ENCODE measurements at places on chromosomes 6 and 20.
A peak's percentile ranks its signal among the peaks of the same experiment; 100 is the strongest.

DNA sequence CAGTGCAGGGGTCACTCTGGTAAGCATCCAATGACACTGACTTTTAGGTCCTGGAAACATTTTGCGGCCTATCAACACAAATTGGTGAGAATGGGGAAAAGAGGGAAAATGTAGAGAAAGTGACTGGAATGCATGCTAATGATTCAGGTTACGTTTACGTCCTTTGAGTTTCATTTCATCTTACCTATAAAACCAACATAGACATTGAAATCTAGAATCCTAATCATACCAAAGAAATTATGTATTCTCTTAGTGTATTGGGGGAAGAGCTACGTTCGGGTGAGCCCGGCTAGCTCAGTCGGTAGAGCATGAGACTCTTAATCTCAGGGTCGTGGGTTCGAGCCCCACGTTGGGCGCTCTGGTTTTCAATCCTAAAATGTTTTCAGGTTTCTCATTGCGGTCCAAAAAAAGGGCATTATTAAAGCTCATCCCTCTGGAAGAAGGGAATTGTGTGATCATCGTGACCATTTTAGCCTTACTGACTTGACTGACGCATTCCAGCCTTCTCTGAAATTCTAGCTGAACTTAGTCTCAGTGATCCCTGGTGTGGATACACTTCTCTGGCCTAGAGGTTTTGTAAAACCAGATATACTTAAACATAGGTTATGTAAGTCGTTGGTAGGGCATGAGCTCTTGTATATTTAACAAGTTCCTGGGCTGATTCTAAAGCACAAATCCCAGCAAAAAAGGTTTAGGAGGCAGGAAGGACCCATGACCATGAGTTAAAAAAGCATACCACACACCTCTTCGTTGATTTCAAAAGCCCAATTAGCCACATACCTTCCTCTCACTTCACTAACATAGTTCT lies 18.3 kb downstream of the HMGN4 start:
- DNase-seq = peak; percentile 93

- no peak for DNase-seq
Measured at GRCh38 chr6:56756791-56757587, 114.3 kb upstream of the DST start.

- no peak for DNase-seq
Measured at GRCh38 chr6:156111913-156112312, 656.3 kb upstream of the NOX3 start.

DNA sequence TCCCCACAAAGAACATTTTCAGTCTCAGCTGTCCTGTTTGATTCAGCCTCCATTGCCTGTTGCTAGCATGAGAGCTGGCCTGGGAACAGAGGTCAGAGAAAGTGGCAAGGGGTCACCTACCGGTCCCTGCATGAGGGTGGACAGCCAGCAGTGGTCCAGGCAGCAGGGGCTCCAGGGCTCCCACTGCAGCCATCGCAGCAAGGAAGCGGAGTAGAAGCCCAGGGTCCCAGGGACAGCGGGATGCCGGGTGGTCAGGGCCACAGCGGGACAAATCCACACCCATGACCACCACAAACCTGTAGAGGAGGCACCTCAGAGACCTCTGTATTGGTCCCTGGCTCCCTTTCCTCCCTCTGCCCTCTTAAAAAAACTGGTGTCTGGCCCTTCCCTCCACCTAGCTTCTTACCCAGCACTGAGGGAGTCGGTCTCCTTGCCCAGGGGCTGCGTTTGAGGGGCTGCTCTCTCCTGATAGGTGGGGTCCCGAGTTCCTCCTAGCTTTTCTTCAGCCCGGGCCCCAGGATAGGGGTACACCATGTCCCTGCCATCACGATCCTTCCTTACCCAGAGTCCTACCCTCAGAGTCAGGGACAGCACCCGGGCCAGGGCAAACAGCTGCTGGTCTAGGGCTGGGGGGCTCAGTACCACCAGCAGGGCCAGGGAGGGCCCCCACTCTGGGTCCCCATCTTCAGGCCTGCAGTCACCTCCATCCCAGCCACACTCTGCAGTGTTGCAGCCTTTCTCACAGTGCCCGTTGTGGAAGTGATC lies 8.4 kb upstream of the GPSM3 start:
- DNase-seq = no peak

DNA sequence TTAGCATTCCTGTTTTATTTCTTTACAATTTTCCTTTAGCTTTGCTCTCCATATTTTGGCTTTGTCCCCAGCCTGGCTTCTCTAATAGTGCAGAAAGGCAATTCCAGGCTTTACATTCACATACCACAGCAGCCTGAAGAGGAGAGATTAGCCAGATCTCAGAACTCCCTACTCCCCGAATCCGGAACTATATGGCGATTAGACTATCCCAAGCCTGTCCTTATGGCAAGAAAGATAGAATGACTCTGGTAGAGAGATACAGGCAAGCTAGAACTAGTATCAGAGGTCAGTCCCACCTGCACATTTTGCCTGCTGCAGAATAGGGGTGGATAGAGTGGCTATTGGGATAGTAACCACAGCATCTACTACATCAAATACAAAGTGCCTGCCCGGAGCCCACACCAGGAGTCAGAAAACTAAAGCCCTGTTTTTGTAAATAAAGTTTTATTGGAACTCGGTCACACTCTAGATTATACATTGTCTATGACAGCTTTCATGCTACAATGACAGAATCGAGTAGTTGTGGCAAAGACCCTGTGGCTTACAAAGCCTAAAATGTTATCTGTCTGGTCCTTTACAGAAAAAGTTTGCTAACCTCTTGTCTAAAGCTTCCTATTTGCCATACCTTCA lies 17.1 kb upstream of the ADIG start:
- no peak for DNase-seq

DNA sequence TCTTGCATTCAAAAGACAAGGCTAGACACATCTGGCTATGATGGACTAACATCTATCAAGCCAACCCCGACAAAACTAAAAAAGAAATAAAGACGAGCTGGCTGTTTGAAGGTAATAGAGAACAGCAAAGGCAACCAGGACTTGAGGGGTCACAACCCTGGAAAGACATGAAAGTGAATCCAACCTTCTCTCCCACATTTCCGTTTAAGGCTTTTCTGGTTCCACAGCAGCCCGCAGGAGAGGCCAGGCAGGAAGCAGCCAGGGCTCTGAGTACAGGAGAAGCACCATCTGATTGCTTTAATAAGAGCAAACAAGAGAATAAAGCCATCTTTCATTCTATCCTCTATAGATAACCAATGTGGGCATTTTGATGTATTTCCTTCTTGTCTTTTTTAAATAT lies 14.3 kb downstream of the CNKSR3 start:
- peak; percentile 22 for DNase-seq

GRCh38 chr20:32385541-32385940 lies 27.4 kb downstream of the ASXL1 start:
- DNase-seq = no peak

GRCh38 chr6:166927935-166928643 lies 28.3 kb downstream of the RNASET2 start:
- no peak for DNase-seq

DNA sequence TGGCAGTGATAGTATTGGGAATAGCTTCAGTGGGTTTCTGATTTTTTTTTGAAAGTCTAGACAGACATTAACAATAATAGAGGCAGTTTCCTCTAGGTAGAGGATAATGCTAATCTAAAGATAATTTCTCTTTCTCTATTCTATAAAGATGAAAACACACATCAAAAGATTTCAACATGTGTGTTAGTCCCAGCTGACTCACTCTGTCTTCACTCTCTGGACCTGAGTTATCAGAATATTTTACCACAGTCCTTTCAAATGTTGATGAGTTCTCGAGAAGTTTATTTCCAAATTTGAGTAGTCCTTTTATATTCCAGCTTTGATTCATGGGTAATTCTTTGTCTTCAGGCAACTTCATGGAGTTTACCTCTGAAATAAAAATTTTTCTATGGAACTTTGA lies 17.1 kb downstream of the RPRD1B start:
- no peak for DNase-seq

- no peak for DNase-seq
Measured at GRCh38 chr6:151113641-151114040, 126.1 kb upstream of the AKAP12 start.

DNA sequence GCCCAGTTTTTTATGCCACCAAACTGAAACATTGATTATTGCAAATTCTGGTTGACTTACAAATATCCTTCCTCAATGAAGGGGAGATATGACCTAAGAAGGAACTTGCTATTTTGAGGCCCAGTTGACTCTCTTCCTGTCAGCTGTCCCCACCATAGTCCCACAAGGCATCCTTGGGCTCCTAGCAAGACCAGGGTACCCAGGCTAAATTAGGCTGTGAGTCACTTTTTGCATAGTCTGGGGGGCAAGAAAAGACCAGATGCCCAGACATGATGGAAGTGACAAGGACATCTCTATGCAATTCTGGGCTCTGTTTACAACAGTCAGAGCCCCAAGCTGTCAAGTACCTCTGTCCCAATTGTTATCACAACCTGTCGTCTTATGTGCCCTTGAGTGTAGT lies 31.8 kb upstream of the MAFB start:
- DNase-seq = no peak

DNA sequence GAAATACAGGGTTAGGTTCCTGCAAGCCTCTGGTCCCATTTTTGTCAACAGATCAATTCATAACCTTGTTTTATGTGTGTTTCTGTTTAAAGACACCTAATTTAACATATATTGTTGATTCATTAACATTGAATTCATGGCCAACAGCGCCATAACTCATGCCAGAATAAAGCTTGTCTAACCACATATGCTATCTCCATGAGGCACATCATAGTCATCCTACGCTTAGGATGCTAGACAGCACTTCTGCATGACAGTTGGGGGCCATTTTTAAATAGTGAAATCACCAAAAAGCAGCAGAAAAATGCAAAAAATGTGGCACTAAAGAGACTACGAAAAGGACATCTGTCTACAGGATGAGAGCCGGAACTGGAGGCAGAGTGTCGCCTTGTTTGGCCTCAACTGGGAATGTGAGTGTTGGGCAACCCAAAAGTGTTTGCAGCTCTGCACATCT lies 37.9 kb downstream of the TRAM2 start:
- no peak for DNase-seq

DNA sequence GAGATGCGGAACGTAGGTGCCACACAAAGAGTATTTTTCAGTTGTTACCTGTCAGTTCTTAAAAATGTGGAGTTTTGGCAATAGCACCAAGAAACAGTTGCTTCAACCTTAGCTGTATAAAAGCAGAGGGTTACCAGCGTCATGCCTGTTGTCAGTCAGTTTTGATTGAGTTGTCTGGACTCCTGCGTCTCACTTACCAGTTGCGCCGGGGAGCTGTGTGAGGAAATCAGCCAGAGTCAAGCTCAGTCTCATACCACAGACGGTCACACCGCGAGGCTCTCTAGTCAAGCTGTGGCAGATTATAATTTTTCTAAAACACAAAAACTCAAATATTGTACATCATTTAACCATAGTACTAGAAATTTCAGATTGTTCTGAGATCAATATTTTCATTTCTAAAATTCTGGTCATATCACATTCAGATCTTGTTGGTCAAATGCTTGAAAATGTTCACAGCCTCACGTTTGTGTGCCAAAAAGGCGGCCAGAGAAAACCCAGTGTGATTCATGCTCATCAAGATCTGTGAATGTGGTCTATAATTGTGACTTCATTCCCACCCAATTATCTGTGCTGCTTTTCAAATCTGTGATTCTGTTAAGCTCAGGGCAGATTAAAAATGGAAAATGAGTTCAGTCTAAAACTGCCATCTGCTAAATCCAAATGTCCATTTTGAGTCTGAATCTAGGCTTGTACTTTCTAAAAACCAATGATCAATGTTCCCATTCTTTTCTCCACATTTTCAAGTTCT lies 37.5 kb downstream of the SASH1 start:
- no peak for DNase-seq

DNA sequence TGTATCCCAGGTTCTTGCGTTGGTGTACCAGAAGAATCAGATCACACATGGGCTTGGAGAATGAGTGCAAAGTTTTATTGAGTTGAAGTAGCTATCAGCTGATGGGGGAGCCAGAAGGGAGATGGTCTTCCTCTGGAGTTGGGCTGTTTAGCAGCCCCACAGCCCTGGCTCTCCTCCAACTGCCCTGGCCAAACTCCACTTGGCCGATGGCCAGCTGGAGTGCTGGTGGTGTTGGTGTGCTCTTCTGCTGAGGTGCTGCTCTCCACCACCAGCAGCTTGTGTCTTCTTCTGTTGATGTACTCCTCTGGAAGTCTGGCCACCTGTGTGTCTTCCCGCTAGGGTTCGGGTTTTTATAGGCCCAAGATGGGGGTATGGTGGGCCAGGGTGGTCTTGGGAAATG lies 172.8 kb downstream of the TINAG start:
- no peak for DNase-seq

DNA sequence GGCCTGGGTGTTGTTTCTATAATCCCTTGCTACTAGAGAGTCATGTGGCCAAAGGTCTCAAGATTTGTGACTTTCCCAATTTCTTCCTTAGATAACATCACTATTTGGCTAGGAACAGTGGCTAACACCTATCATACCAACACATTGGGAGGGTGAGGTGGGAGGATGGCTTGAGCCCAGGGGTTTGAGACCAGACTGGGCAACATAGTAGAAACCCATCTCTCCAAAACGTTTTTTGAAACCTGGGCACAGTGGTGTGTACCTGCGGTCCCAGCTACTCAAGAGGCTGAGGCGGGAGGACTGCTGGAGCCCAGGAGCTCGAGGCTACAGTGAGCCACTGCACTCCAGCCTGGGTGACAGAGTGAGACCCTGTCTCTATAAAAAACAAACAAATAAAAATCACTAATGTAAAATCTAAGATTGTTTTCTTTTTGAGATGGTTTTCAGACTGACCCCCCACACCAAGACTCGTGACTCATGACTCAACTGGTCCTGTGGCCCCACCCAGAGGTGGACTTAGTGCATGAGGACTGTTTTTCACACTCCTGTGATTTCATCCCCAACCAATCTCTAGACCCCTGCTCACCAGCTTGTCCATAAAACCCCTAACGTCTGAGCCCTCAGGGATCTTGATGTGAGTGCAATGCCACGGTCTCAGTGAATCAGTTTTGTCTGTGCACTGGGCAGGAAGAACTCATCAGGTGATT lies 48.3 kb upstream of the KIF16B start:
- no peak for DNase-seq

- peak; percentile 19 for DNase-seq
Measured at GRCh38 chr6:39777218-39777617, 15.0 kb upstream of the DAAM2 start.

GRCh38 chr6:157054531-157054979 lies 268.8 kb downstream of the TMEM242 start:
- no peak for DNase-seq

DNA sequence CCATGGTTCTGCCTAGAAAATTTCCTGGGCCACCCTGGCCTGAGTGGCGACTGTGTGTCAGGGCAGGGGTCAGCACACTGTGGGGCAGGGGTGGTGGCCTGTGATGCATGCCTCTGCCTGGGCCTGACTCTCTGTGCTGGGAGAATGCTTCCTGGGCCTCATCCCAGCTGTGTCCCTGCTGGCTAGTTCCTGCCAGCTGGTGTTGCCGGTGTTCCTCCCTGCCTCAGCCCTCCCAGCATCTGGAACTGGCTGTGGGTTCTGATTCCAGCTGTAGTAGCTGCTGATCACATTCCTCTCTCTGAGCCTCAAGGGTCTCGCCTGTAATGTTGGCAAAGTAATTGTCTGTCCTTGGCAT lies 101.5 kb downstream of the SYCP2 start:
- DNase-seq = no peak
